Epithelial cell of esophagus (primary cell): ENCODE measurements at places on chromosomes 12 and 14.

DNA sequence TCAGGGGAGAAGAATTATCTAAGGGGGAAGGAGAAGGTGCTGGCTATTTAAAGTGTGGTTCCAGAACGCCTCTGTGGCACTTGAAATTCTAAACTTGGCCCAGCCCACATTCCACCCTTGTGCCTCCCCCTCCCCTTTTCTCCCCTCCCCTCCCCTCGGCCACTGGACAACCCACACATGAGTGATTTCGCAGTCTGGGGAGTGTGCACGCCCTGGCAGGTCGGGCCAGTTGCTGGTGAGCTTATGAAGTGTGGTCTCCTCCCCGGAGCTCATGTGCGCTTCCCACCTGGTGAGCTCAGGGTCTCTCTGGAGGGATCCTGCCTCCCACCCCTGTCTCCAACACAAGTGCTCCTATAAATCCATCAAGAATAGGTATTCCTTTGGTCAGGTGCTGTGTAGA is at the start of gene SLC6A13:
TSS of gene SLC6A13 (minus strand) at position 20 of the 400 bp plus-strand sequence. CDS start 2,784 bp downstream, outside the sequence.
- peak; percentile 39 for DNase-seq

GRCh38 chr12:92465786-92466295 is 236.9 kb upstream of the PLEKHG7 start:
- no peak for DNase-seq

DNA sequence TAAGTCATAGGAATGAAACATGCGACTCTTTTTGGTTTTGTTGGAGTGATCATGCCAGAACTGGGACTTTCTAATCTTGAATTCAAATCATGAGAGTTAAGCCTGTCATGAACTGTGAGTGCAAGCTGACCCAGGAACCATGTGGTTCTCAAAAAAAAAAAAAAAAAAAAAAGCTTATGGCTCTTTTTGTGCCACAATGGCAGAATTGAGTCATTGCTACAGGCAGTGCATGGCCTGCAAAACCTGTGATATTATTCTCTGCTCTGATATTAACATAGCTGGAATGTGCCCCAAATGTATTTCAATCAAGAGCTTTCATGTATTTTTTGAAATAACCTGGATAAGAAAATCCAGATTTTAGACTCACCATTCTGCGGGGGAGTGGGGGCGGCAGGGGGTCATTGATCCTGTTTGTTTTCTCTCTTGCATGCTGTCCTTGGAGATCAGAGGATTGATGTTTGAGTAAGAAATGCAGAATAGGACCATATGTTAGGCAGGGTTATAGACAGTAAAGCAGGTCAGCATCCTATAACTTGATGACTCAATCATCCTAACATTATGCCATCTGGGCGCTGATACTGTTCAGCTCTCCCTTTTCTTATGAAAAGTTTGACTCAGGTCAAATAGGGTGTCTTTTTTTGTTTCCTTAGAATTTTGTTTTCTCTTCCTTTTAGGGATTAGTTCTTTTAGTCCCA is 797.4 kb downstream of the DIO2 start:
- no peak for DNase-seq

DNA sequence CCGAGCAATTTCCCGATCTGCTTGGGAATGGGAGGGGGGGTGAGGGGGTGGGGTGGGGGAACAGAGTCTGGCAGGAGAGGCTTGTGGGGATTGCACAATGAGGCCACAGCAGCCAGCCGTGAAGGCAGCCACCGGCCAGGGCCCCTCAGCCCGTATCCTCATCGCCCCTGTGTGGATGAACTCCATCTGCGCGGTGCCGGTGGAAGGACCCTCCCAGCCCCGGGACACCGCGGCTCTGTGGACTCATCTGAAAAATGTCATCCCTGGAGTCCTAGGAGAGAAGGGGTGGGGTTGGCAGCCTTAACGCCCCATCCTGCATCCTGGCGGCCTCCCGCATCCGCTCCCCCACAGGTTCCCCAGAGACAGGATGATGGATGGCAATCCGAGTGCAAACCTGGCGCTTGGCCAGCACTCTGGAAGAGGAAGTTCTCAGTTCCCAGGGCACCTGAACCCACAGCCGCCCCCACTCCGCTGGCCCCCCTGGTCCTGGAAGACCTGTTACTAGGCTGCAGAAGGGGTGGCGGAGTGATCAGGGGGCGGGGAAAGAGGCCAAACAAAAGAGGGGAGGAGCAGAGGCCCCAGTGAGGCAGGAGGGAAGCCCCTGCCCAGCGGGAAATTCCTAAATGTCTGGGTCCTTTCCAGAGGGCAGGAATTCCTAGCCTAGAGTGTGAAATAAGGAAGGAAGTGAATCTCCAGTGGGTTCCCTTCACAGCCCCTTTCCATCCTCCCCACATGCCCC is 1.2 kb upstream of the TNFAIP2 start:
- DNase-seq = peak; percentile 42

- peak; percentile 3 for DNase-seq
Observed at GRCh38 chr12:109134186-109134917, 18.0 kb downstream of the ACACB start.

GRCh38 chr12:124720681-124721500 is 142.8 kb downstream of the SCARB1 start:
- peak; percentile 32 for DNase-seq

- DNase-seq = no peak
Observed at GRCh38 chr12:111705672-111706071, 19.8 kb downstream of the ACAD10 start.

- peak; percentile 89 for DNase-seq
Observed at GRCh38 chr12:47080725-47081502, 1.2 kb upstream of the AMIGO2 start.

- DNase-seq = no peak
Observed at GRCh38 chr12:109182041-109182839, 65.9 kb downstream of the ACACB start.

GRCh38 chr12:116287842-116288301 is 10.4 kb upstream of the MED13L start:
- DNase-seq = no peak

DNA sequence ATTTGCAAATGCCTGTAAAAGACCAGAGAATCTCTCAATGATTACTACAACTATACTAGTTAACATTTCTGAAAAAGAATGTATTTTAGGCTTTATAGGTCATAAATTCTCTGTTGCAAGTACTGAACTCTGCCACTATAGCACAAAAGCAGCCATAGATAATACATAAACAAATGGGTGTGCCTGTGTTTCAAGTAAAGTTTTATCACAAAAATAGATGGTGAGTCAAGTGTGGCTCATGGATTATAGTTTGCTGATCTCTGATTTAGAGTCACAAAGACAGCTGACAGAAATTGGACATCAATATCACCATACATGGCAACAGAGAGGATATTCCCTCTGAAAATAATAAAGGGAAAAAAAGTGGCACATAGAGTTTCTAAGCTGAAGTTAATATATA is 68.1 kb downstream of the FSCB start:
- DNase-seq = no peak

DNA sequence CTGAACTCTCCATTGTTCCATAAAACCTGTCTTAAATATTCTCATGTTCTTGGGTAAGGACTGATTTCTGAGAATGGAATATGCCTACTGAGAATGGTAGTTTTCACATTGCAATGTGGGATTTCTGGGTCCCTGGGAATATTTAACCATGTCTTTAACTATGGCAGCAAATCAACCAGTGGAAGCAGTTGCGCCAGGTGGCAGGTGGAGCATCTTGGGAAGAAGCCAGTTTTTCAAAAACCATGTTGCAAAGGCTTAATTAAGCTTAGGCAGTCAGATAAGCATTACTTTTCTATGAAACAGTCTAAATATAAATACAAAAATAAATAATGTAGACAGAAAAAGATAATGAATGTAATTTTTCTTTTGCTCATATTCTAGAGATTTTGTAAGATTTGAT is 448.1 kb downstream of the ADAMTS20 start:
- DNase-seq = no peak
